ENCODE measurements at places on chromosomes 3 and 15. TPM values are rescaled to one million over a fixed set of nuclear protein-coding genes. Genes with fewer than 3 reads are reported as not detected.

Gene NR1I2
- under 0.01 TPM for total RNA-seq

Gene CP
- 0.81 TPM for total RNA-seq

Gene C3orf33
- 0.65 TPM for total RNA-seq

Gene TUSC7
- not detected for total RNA-seq

Gene PODXL2
- 5.3 TPM for total RNA-seq

Gene TM4SF18
- total RNA-seq: 498 TPM

Gene MBD4
- 19.3 TPM for total RNA-seq

Gene FAM227B
- 1.3 TPM for total RNA-seq

Gene IGF2BP2
- total RNA-seq: 60.4 TPM

Gene TPM1
- 951 TPM for total RNA-seq

Gene CHDH
- 1.2 TPM for total RNA-seq

Gene ISL2
- under 0.01 TPM for total RNA-seq

Gene ERICH6
- not detected for total RNA-seq

Gene DNASE1L3
- total RNA-seq: 3.4 TPM

Gene UTS2B
- 0.32 TPM for total RNA-seq

Gene SLCO3A1
- total RNA-seq: 0.97 TPM

Gene GCNT3
- not detected for total RNA-seq

Gene CFAP92
- 0.69 TPM for total RNA-seq

Gene PLIN1
- not detected for total RNA-seq

Gene ANKDD1A
- total RNA-seq: 1.8 TPM

Gene LRRC31
- total RNA-seq: not detected

Gene KLF13
- 30.8 TPM for total RNA-seq

Gene TRPM1
- 0.81 TPM for total RNA-seq

Gene FAM131A
- total RNA-seq: 16.4 TPM

Gene ADAMTS9
- 64.8 TPM for total RNA-seq

Gene GREM1
- 0.16 TPM for total RNA-seq

Gene COLQ
- 1.7 TPM for total RNA-seq

Gene IFRD2
- 85.9 TPM for total RNA-seq

Gene MEX3B
- 11.1 TPM for total RNA-seq

Gene GPR62
- not detected for total RNA-seq

Gene MINAR1
- 0.31 TPM for total RNA-seq

Gene ARF4
- 88.4 TPM for total RNA-seq

Gene TRIM42
- total RNA-seq: not detected

Gene DPP8
- total RNA-seq: 34.0 TPM

Gene GPR160
- total RNA-seq: 13.3 TPM

Gene CAPN3
- 0.94 TPM for total RNA-seq

Gene RARB
- 18.5 TPM for total RNA-seq

Gene CCDC33
- total RNA-seq: not detected

Gene GAP43
- not detected for total RNA-seq

Gene ANKRD63
- not detected for total RNA-seq

Gene CLRN1
- total RNA-seq: not detected

Gene SEMA3B
- total RNA-seq: 0.49 TPM

Gene RBP2
- not detected for total RNA-seq

Gene NR2E3
- total RNA-seq: 0.50 TPM

Gene DCBLD2
- 52.4 TPM for total RNA-seq

Gene NLGN1
- total RNA-seq: 4.0 TPM

Gene CPNE9
- not detected for total RNA-seq

Gene CFAP100
- total RNA-seq: not detected

Gene SNTN
- not detected for total RNA-seq

Gene TRIM69
- total RNA-seq: 13.7 TPM

Gene CRYBG3
- 21.9 TPM for total RNA-seq

Gene LMCD1
- total RNA-seq: 20.6 TPM
